Muscle of back (tissue), 13 donors: ENCODE measurements at places on chromosomes 12 and 14. TPM values are rescaled to one million over a fixed set of nuclear protein-coding genes. Genes with fewer than 3 reads are reported as not detected.

DNA sequence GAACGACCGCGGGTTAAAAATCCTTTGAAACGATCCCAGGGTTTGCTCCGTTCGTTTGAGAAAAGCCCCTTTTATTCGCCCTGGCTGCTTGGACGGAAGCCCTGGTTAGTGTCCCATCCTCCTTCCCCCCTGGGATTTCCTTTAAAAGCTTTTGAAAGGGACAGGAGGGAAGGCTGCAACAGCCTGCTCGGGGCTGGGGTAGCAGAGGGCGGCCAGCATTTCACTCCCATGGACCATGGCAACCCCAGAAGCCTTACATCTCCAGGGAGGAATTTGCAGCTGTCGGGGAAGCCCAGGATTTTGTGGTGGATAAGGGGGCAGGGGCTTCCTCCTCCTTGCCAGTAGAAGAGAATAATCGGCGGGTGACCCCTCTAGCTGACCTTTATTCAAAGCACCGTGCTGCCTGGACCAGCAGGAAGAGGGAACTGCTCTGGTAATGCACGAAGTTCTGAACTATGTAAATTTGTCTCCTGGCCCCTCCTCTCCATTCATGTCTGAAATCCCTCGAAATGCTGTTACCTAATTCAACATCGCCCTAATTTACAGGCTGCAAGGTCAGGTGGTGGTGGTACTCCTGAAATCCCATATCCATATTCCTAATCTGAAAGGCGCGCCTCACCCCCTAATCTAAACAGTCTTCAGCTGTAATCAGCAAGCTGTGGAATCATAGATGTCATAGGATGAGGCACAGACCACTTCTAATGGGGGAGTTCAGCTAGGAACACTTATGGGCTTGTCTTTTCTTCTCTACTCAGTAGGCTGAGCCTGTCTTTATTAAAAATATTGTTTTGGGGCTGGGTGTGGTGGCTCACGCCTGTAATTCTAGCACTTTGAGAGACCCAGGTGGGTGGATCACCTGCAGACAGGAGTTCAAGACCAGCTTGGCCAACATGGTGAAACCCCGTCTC is 1.0 kb upstream of the CLIP1 start:
- DNase-seq = peak; percentile 34

DNA sequence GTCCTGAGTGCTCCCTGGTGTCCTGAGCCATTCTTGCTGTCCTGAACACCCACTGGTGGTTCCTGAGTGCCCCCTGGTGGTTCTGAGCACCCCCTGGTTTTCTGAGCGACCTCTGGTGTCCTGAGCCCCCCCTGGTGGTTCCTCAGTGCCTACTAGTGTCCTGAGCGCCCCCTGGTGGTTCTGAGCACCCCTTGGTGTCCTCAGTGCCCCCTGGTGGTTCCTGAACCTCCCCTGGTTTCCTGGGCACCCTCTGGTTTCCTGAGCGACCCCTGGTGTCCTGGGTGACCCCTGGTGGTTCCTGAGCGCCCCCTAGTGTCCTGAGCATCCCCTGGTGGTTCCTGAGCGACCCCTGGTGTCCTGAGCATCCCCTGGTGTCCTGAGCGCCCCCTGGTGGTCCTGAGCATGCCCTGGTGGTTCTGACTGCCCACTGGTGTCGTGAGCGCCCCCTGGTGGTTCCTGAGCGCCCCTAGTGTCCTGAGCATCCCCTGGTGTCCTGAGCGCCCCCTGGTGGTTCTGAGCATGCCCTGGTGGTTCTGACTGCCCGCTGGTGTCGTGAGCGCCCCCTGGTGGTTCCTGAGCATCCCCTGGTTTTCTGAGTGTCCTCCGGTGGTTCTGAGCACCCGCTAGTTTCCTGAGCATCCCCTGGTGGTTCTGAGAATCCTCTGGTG is 473.1 kb downstream of the TMEM121 start:
- DNase-seq = no peak

DNA sequence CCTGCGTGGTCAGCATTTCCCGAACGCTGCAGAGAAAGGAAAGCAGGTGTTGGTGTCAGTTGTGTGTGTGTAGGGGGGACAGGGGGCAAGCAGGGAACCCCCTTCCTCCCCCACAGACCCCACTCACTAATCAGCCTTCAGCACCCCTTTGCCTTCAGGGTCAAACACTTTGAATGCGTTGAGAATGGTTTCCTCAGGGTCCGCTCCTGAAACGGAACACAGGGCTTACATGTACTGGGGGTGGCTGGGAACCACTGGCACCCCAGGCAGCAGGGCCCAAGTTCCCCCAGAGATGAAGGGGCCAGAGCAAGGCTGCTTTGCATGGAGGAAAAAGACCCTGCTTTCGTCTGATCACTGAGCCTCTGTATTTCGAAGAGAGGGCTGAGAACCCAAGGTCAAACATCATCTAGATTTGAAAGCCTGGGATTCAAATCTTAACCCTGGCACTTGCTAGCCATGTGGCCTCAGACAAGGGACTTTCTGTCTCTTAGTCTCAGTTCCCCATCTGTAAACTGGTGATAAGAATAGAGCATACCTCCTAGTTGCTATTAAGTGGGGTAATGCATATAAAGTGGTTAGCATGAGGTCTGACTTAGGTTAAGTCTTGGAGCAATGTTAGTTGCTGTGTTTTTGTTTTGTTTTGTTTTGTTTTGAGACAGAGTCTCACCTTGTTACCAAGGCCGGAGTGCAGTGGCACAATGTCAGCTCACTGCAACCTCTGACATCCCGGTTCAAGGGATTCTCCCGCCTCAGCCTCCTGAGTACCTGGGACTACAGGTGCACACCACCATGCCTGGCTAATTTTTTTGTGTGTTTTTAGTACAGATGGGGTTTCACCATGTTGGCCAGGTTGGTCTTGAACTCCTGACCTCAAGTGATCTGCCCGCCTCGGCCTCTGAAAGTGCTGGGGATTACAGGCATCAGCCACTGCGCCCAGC is 7.0 kb downstream of the MYL2 start:
- DNase-seq = no peak

DNA sequence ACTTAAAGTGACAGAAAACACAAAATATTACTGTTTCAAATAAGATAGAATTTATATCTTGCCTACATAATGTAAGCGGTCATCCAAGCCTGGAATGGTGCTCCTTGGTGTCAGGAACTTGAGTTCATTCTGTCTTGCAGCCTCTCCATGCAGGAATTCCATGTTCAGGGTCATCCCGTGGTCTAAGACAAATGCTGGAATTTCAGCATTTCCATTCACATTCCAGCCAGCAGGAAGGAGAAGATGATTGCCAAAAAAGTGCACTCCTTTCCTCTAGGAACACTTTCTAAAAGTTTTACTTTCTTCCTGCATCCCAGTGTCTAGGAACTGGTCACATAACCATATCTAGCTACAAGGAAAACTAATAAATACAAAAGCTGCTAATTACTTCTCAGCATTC is 106.3 kb downstream of the PTPRO start:
- DNase-seq = no peak

DNA sequence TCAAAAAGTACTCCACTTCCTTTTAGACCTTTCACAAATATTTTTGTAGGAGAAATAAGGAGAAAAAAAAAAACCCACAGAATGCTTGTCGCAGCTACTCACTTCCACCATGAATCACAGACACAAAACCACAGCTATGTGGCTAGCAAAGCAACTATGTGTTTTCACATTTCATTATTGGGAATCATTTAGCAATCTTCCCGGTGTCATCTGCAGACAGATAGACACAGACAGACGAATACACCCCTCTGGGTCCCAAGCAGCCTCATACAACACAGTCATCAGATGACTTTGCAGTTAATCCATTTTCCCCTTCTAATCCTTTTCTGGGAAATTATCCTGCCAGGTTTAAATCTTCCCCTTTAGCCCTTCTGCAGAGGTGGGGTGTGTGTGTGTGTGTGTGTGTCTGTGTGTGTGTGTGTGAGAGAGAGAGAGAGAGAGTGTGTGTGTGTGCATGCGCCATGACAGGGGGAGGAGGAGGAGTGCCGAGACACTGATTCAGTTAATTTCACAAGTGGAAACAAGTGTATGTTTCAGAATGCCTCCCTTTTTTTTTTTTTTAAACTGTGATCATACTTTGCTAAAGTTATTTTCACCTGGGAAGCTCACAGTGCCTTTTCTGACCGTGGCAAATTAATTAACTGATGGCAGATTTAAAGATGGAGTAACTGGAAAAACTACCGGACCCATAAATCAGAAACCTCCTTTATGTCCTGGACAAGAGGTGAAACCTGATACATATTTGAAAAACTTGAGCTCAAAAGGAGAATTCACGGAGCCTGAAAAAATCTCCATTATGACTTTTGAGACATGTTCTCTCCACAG is 39.9 kb downstream of the LTBP2 start:
- peak; percentile 98 for DNase-seq

GRCh38 chr14:104826189-104826860 is 25.4 kb downstream of the ZBTB42 start:
- peak; percentile 89 for DNase-seq

The OR4E2 gene
- not detected for polyA plus RNA-seq

The MANSC4 gene
- not detected for polyA plus RNA-seq
